ENCODE measurements at places on chromosomes 7 and 10. TPM values are rescaled to one million over a fixed set of nuclear protein-coding genes. Genes with fewer than 3 reads are reported as not detected.

The TNS3 gene
- total RNA-seq, result 105 TPM

The GRID2IP gene
- total RNA-seq, result not detected

The PDLIM1 gene
- total RNA-seq, result 79.2 TPM

The ACHE gene
- 0.68 TPM for total RNA-seq

The VAX1 gene
- not detected for total RNA-seq

The FOXI2 gene
- not detected for total RNA-seq

The CLDN15 gene
- 29.8 TPM for total RNA-seq

The PARD3 gene
- 39.4 TPM for total RNA-seq

The BHLHA15 gene
- total RNA-seq, result not detected

The OPN1SW gene
- total RNA-seq, result not detected

The MMD2 gene
- total RNA-seq, result not detected

The ITGB8 gene
- 7.5 TPM for total RNA-seq

The UCN3 gene
- not detected for total RNA-seq

The NYAP1 gene
- not detected for total RNA-seq

The MRC1 gene
- total RNA-seq, result 207 TPM

The PTPRN2 gene
- total RNA-seq, result 4.0 TPM
